ENCODE measurements at places on chromosomes 2 and 18.
A peak's percentile ranks its signal among the peaks of the same experiment; 100 is the strongest.

DNA sequence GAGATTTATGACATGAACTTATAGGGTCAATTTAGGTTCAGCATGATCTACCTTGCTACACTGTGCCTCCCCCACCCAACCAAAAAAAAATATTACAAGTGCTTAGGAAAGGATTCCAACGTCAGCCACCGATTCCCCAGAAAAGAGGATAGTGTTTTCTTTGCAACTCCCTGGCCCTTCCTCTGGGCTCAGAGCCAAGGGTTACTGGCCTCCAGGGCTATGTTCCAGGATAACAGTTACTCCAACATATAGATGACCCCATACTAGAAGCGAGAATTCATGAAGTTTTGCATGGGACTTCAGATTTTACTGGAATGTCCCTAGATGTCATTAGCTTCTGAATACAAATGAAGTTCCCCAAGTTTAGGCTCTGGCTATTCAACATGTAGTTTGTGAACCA, 172.1 kb downstream of the UPP2 start:
- no peak for DNase-seq

GRCh38 chr2:150391779-150392178, 95.7 kb downstream of the RND3 start:
- DNase-seq: no peak

DNA sequence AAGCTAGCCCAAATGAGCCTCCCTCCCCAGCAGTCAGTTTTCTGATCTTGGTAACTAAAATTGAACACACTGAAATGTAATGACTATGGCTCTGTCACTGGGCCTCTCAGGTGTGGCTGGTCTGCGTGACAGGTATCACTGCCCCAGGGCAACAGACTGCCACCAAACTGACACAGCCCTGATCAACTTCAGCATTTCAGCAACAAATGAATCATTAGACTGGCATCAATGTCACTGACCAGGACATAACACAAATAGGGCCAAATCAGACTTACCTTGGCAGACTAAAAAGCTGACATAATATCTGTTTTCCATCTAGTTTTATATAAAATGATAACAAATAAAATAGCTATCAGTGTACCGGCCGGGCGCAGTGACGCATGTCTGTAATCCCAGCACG, 290.8 kb upstream of the CHAC2 start:
- DNase-seq: no peak

DNA sequence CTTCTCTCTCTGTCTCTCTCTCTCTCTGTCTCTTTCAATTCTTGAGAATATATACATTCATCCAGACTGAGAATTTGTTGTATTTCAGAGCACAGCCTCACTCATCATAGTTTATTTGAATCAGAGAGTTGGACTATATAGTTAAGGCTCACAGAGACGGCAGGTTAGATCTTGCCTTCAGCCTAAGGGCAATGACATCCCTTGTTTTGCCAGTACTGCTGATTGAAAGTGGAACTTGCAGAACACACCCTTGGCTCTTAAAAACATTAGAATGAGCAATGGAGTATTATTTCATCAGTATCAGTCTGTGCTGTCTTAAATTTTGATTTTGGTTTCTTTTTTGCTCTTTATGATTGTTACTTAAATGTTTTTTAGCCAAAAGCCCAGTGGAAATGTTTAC, 62.0 kb upstream of the DSG1 start:
- peak; percentile 4 for DNase-seq

DNA sequence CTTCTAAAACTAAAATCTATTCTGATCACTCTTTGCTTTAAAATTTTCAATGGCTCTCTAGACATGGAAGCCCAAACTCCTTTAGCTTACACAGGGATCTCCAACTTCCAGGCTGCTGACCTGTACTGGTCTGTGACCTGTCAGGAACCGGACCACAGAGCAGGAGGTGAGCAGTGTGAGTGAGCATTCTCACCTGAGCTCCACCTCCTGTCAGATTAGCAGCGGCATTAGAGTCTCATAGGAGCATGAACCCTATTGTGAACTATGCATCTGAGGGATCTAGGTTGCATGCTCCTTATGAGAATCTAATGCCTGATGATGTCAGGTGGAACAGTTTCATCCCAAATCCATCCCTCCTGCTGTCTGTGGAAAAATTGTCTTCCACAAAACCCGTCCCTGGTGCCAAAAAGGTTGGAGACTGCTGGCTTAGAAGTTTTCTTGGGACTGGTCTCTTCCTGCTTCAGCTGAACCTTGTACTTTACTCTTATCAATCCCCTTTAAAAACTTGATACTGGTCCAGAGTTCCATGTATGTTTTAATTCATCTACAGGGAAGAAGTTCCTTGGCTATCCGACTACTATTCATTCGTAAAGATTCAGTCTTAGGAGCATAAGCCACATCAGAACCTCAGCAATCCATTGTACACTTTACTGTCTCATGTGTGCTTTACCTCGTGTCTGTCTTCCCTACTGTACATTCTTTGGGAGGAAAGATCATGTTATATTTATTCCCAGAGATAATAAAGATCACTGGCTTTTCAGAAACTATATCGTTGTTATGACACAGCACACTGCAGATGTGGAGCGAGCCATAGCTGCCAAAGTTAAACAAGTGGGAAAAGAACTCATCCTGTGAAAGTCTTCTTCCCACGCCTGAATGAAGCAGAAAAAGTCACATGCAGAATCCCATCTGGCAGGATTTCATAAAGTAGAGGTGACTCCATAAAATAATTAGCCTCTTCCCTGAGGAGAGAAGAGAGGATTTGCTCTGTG, 183.8 kb downstream of the LRATD1 start:
- DNase-seq: no peak

DNA sequence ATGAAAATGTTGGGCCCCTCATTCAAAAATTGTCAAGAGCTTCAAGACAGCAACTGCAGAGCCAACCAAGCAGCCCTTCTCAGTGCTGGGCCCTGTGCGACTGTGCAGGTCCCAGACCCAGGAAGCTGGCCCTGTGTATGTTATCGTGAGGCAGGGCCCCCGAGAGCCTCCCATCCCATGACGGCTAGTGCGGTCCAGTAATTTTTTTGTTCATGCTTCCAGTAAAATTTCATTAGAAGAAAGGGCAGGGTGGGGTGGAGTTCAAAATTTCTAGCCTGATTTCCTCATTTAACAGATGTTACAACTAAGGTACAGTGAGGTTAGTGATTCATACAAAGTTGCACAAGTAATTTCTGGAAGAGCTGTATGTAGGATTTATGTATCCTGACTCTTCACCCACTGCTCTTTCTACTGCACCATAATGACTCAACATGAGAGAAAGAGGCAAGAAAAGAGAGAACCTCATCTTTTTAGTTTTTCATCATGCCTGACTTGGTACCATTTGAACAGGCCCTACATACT, 105.5 kb downstream of the ZEB2 start:
- peak; percentile 98 for DNase-seq

- no peak for DNase-seq
Measured at GRCh38 chr2:58543442-58543841, 302.3 kb upstream of the FANCL start.

- no peak for DNase-seq
Measured at GRCh38 chr2:63374341-63374740, 213.9 kb downstream of the WDPCP start.

DNA sequence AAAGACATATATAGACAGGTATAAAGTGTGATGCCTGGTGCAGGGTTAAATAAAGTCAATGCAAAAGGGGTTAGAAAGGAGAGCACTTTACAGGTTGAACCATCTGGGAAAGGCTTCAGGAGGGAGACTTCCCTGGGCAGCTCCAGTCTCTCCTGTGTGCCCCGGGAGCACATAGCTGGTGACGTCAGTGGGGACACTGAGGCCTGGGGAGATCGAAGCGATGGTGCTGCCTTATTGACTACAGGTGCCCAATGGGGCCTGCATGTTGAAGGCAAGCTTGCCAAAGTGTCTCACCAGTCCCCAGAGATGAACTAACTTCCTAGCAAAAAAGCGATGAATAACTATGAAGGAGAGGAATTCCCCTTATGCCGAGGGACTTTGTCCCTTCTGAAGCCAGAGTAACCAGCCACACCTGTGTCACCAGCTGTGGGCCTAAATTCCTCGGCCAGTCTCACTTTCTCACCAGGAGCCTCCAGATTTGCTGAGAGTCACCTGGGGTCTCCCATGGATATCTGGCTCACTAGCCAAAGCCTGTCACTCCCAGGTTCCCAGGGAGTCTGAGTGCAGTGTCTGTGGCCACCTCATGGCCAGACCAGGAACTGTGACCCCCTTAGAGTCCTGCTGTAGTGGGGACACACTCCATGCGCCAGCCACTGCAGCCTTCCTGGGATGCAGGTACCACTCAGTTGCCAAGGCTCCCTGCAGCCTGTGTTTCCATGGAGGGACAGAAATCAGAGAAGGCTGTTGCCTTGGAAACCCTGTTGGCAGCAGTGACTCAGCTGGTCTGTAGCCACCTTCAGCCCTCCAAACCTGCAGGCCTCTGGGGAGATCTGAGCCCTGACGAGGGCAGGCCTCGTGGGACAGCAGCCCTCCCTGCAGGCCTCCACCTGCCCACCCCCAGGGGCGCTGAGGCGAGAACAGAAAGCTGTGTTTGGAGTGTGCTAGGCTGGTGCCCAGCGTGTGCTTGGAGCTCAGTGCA, 128.7 kb downstream of the CTIF start:
- no peak for DNase-seq

DNA sequence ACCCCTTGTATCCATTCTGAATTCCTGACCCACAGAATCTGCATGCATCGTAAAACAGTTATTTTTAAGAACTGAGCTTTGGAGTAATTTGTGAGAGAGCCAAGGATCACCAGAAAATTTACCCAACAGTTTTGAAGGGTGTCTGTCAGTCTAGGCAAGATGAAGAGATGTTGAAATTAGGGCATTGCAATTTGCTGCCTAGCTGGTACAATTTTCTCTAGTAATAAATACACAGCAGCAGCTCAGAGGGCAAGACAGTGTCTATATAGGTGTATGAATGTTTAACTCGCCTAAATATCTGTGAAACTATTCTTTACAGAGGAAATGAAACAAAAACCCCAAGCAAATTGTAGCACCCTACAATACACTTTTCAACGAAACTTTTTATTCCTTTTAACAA, 377.8 kb upstream of the POU3F3 start:
- DNase-seq: no peak

- no peak for DNase-seq
Measured at GRCh38 chr2:72623481-72623880, 202.4 kb downstream of the EXOC6B start.

DNA sequence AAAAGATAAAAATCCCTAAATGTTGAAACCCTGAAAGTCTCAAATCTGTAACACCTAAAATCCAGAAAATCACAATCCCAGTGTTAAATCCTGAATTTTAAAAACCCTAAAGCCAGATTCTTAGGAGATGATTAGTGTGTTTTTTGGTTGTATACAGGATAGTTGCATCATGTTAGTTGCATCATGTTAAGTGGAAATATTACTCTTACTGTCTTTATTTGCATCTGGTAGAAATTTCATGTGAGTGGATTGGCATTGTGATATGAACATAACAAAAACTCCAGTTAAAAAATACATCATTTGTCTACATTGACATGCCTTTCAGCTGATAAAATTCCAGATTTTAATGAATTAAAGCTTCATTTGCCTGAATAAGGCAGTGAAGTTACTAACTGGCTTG, 683.1 kb upstream of the ACVR2A start:
- no peak for DNase-seq

DNA sequence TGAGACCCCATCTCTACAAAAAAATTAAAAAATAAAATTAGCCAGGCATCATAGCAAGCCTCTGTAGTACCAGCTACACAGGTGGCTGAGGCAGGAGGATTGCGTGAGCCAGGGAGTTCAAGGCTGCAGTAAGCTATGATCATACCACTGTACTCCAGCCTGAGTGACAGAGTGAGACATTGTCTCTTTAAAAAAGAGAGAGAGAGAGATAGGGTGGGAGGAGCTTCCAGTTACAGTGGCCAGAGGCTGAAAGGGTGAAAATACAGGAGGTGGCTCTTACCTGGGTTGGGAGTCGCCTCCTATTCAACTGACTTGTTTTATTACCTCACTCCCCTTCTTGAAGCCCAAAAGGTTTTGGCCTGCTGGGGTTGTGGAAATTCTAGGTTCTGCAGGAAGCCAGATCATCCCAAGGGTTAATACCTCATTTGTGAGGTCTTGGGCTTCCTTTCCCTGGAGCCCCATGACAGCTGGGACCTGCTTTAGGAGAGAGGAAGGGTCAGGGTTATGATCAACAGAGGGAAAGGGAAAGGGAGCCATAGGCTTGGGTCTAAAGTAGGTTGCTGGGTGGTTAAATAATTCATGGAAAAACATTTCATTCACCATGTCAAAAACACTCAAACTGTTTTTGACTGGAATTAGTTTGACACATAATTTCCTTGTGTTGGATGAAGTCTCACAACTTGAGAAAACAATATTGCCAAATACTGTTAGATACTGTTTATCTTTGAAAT, 17.4 kb downstream of the DYNC2LI1 start:
- DNase-seq: no peak

- DNase-seq: no peak
Measured at GRCh38 chr2:39549718-39550464, 112.8 kb upstream of the MAP4K3 start.

DNA sequence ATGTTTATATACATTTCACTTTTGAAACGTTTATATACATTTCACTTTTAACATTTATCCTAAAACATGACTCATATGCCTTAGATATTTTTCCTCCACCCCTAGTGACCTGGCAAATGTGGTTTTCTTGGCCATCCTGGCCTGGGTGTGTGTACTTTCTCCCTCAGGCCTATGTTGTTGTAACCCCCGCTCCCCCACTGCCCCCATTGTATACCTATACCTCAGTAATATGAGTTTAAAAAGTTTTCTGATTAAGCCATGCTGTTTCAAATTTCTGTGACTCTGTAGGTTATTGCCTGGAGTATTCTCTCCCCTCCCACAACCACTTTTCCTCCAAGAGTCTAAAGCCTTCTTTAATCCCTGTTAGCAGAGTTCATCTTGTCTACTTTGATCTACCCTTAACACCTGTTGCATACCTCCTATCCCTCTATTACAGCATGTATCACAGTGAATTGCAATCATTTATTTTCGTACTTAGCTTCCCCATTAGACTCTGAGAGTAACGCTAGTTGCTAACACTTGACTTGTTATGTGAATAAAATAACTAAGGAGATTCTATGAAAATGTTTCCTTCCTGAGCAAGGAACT, 67.9 kb downstream of the LCLAT1 start:
- no peak for DNase-seq

GRCh38 chr2:31204783-31205182, 12.5 kb downstream of the CAPN14 start:
- no peak for DNase-seq

GRCh38 chr2:230912046-230912445, 13.0 kb downstream of the GPR55 start:
- no peak for DNase-seq

- DNase-seq: peak; percentile 88
Measured at GRCh38 chr2:27890924-27891672, 569 bp downstream of the BABAM2 start.

- DNase-seq: no peak
Measured at GRCh38 chr2:174563530-174564282, 33.9 kb downstream of the WIPF1 start.

- no peak for DNase-seq
Measured at GRCh38 chr2:26459991-26460612, 17.8 kb downstream of the OTOF start.
